EH (cell line): ENCODE measurements at places on chromosomes 2 and 18.

- no peak for DNase-seq
These were observed 352.4 kb downstream of the XIRP2 start for GRCh38 chr2:167240671-167241070.

DNA sequence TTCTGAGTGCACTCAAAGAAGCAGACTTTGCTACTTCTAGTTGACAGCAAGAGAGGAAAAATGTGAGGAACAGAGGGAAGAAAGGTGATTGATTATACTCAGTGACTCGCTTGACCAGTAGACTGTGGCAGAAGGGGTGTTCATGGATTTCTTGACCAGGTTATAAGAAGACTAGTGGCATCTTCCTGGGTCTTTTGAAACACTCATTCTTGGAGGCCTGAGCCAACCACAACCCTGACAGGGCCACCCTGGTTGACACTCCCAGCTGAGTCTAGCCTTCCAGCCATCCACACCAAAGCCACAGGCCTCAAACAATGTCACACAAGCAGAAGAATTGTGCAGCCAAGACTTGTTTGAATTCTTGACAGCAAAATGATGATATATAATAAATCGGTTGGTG lies 366.3 kb downstream of the SS18 start:
- no peak for DNase-seq

DNA sequence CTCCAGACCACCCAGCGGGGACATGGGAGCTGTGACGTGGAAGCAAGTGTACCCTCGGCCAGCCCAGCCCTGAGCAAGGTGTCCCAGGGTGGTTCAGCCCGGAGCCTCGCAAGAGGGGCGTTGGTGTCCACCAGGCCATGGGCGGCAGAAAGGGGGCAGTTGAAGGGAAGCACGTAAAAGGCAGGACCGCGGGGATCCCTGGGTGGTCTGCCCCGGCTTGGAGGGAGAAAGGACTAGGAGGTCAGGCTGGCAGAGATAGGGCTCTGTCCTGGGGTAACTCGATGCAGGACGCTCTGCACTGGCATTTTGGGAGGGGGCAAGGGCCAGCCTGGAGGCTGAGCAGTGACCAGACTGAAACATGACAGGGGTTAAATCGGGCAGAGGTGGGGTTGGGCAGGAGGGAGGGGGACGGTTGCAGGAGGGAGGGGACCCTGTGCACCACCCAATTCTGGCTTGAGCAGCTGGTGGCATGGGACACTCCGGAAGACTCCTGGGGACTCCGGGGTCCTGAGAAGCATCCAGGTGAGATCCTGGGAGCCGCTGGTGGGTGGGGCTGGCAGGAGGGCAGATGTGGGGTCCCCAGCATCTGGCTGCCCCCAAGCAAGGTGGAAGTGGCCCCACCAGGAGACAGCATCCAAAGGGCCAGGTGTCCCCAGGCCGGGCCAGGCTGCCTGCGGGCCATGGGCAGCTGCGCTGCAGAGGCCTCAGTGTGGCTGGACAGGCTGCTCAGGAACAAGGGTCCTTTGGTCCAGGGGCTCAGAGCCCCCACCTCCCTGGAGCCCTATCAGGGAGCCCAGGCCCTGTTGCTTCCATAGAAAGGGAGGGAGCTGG lies 46.8 kb upstream of the GPC1 start:
- DNase-seq = no peak

- no peak for DNase-seq
These were observed 137.3 kb upstream of the NFATC1 start for GRCh38 chr18:79258447-79258846.

DNA sequence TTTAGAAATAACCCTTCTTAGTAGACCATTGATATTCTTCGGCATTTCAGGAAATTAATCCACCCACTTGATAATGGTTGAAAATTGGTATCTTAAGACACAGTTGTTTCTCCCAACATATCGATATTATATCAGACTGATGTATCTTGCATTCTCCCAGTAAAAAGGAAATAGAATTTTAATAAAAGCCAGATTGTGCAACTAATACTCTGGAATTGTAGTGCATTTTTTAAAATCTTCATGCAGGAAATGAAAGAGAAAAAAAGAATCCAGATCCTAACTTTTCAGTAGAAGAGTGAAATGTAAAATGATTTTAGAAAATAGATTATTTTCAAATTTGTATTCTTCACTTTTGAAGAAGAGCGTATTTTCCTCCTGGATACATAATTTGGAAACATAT lies 1168.4 kb downstream of the DPP10 start:
- no peak for DNase-seq
